ENCODE measurements at places on chromosomes 11 and 22.

DNA sequence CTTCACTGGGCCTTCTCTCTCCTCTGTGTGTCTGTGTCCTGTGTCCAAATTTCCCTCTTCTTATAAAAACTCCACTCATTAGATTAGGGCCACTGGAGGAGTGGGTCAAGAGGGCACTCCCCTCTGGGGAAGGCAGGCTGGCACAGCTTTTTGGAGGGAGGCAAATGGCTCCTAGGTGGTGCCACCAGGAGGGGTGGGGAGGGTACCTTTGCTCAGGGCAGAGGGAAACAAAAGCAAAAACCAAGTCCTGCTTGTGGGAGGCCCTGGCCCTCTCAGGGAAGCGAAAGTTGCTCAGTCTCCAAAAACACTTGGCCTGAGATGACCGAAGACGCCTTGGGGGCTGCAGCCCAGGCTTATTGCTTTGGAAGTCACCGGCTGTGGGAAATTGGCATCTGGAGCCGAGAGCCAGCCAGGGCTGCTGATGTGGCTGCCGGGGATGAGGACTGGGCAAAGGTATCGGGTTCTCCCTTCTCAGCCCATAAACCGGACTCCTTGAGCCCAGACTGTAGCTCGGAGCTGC, 48.2 kb upstream of the ANO1 start:
- no peak for DNase-seq

DNA sequence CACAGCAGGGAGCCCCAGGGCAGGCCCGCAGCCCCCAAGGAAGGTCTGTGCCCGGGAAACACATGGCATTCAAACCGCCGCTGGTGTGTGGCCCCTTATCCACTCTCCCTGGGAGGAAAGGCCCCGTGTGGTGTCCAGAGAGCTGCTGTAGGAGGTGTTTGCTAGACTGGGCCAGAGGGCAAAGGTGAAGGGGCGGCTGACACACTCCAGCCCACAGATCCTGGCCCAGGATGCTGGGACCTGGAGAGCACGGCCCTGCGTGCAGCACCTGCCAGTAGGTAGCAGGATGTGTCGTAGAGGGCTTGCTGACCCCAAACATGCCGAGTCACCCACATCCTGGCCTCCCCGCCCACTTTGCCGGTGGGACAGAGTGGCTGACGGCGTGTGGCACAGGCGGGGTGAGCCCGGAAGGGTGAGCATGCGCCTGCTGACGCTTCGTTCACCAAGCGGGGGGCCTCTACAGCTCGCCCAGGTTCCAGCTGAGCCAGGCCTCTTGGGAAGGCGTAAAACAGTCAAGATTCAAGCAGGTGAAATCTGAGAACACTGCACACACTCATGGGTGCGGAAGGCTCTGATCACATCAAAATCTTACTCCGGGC, 11.0 kb downstream of the OSBPL5 start:
- DNase-seq, result no peak

DNA sequence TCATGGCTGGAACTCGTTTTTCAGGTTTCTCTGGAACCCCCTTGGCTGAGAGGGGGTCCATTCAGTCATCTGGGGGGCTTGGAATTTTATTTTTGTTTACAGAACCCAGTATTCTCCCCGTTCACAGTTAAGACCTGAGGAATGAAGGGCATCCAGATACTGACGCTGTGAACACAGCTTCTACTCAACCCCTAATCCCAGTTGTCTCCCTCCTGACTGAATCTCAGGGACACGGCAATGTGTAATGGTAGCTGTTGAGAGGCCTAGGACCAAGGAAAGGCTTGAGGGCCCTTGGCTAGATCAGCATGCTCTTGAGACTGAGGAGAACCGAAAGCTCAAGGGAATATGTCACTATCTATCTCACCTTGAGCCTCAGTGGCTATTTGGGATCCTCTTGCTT, 113.6 kb downstream of the SWAP70 start:
- DNase-seq, result no peak

DNA sequence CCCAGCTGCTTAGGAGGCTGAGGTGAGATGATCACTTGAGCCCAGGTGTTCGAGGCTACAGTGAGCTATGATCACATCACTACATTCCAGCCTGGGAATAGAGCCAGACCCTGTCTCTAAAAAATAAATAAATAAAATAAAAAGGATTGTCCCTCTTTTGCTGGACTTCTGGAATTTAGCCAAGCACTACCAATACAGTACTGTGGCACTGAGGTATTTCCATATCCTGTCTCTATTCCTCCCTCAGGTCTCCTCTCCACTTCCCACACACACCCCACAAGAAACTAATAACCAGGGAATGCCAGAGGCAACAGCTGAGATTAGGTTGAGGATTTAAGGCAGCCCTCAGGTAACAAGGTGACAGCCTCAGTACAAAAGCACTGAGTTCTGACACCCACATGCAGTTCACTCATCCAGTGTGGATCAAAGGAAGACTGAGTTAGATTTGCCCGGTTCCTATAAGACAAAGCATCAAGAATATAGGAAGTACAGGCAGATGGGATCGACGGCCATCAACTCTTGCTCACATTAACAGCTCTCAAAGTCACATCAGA, 4.5 kb upstream of the PPP2R1B start:
- DNase-seq, result no peak

GRCh38 chr11:83681031-83681781, 395.0 kb upstream of the CCDC90B start:
- DNase-seq, result no peak

GRCh38 chr22:36225333-36225922, 13.9 kb downstream of the APOL2 start:
- DNase-seq, result no peak

GRCh38 chr11:68956142-68956541, 24.6 kb downstream of the MRGPRD start:
- DNase-seq, result no peak

DNA sequence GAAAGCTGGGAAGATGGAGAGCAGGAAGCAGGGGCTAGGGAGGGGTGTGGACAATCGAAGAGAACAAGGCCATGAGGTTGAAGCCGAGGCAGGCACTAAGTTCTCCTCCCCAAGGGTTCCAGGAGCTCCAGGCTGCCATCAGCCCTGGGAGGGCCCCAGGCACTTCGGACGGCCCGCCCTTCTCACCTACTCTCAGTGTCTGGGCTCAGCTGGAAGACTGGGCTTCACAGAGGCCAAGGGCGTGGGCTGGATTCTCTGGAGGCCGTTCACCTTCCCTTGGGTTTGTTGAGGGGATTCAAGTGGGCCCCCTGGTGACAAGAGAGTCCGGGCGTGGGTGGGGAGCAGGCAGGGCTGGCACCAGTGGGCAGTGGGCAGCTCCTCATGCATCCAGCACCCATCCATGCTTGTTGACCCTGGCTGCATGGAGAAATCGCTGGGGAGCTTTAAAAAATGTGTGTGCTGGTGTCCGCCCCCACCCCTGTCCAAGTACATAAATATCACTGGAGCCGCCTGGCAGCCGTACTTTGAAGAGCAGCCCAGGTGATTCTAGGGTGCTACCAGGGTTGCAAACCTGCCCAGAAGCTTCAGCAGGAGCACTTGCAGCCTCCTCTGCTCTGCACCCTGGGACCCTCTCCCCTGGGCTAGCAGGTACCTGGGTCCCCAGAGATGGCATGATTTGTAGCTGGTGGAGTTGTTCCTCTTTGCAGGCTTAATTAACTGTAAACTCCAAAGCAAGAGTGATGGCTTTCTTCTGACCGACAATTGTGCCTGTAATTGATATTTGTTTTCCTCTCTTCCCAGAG, 74.3 kb downstream of the RTL6 start:
- DNase-seq, result no peak

GRCh38 chr11:74783241-74783871, 34.7 kb downstream of the RNF169 start:
- no peak for DNase-seq
